ENCODE measurements at places on chromosomes 2 and 18.

- DNase-seq = no peak
Measured at GRCh38 chr2:55338268-55338667, 69.2 kb upstream of the MTIF2 start.

DNA sequence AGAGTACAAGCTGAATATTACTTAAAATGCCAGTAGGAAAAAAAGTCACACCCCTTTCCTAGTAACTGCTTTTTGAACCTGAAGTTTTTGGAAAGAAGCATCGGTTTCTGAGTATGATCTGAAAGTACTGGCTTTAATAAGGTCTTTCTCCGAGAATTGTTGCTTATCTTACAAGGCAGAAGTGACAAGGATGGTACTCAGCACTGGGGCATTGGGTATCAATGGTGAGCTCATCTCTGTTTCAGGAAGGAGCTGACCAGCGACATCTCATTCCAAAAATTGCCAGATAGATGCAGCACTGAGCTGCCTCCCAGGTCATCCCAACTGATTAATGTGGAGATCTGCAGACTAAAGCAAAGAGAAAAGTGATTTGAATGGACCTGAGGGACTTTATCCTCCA lies 85.4 kb downstream of the FMNL2 start:
- DNase-seq = no peak

GRCh38 chr2:12217175-12217574 lies 470.7 kb downstream of the LPIN1 start:
- no peak for DNase-seq

DNA sequence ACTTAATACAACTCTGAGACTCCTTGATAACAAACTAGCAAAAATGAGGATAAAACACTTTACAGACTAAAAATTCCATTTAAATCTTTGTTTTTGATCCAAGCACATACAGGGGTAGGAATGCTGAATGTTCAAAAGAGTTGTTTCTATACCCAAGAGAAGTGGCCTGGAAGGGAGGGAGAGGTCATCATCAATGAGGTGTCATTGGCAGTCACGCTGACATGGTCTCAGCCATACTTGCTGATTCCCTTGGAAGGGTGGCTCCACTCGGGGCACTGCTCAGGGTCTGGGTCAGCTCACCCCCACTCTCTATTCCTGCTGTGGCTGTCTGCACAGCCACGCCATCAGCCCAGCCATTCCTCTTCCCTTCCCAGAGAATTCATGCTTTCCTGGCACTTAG lies 105.2 kb upstream of the PELI1 start:
- no peak for DNase-seq

DNA sequence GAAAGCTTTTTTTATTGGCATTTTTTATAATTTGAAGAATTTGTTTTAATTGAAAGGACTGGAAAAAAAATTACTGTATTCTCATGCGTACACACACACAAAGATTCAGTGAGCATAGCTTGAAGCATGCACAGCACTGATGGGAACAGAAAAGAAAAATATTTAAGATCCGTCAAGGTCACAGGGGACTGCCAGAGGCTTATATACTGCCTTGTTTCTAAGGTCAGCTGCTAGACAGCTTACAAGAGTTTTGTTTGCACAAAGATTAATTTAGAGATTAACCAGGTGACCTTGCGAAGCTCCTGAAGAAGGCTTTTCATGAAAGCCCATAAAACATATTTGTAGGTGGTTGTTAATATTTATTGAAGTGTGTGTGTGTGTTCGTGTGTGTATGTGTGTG lies 396.3 kb downstream of the TRIB2 start:
- no peak for DNase-seq

All from stimulated activated CD8-positive, alpha-beta memory T cell treated with anti-CD3 and anti-CD28 coated beads, Interleukin-4, amount 100 ng/mL, for 1 hour (primary cell).